T-helper 17 cell (primary cell): ENCODE measurements at places on chromosomes 3 and 15.
A peak's percentile ranks its signal among the peaks of the same experiment; 100 is the strongest.

- peak; percentile 66 for DNase-seq
These were observed at the start of gene PLXND1 for GRCh38 chr3:129606636-129607390. Gene PLXND1, minus strand, starts transcription at chr3:129606676. Its CDS starts 37 bp downstream, at chr3:129606639.

GRCh38 chr3:159861369-159861987 is 127.2 kb upstream of the IL12A start:
- no peak for DNase-seq

GRCh38 chr3:70245746-70246525 is 66.5 kb downstream of the MDFIC2 start:
- no peak for DNase-seq

- DNase-seq = no peak
These were observed 298.5 kb downstream of the IGSF11 start for GRCh38 chr3:118736107-118736506.

- no peak for DNase-seq
These were observed 299 bp downstream of the PAQR9 start for GRCh38 chr3:142963234-142963515.

DNA sequence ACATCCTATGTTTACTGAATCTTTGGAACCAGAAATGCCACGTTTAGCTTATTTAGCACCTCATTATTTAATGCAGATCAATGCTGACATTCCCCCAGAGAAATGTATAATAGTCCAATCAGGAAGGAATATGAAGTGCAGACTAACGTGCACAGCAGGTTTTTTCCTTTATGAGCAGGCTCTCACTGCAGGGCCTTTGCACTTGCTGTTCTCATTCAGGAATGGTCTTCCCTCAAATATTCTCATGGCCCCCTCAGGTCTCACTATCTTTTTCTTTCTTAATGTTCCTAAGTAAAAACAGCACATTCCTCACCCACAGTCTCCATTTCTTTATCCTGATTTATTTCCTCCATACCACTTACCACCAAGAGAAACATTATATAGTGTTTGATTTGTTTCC is 174.6 kb downstream of the FOXP1 start:
- DNase-seq = no peak

GRCh38 chr3:152076148-152076547 is 192.6 kb upstream of the MBNL1 start:
- no peak for DNase-seq

DNA sequence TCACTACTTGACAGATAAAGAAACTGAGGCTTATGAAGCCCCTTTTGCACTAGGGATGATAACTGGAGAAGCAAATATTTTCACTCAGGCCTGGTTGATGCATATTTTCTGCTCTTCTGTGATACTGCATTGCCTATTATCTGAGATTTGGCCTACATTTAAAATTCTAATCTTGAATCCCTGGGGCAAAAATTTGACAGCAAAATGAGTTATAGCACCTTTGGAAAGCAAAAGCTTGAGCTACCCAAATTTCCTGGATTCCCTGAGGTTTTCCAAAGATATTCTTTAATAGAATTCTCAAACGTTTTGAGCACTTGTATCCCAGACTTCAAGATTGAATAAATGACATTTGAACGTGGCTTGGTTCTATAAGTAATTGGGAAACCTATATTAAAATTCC is 86.1 kb downstream of the NAALADL2 start:
- DNase-seq = no peak

DNA sequence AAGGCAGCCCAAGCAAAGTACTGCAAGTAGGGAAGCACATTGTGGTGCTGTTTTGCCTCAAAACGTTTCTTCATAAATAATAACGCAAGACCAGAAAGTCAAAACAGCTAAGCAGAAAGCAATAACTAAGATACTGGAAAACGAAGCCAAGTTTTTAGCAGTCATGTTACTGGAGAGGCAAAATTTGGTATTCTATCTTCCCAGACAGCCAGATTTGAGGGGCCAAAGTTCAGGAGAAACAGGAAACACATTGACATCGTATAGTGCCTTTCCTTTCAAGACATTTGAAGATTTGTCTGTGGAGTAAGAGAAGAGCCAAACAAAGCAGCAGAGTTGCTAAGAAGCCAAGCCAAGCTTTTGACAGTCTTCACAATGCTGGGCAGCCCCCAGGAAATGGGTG is 843.6 kb upstream of the NECTIN3 start:
- DNase-seq = no peak

DNA sequence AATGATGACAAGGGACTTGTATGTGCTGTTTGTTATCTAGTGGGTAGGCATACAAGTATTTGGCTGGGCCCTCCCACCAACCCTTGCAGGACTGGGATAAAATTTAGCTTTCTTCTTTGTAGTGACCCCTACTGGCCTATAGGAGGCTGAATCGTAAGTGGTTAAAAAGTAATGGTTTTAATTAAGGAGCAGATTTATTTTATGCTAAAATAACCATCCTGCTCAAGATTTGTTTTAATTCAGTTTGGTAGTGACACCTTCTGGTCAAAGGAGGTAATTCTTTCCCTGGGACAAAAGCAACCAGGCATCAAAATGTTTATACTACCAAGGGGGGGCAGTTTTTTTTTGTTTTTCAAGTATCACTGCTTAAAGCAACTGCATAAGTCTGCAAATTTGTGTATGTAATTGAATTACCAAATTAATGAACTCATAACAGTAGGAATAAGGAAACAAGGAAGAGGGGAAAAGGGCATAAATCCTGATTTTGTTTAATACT is 70.7 kb downstream of the TOP2B start:
- no peak for DNase-seq

DNA sequence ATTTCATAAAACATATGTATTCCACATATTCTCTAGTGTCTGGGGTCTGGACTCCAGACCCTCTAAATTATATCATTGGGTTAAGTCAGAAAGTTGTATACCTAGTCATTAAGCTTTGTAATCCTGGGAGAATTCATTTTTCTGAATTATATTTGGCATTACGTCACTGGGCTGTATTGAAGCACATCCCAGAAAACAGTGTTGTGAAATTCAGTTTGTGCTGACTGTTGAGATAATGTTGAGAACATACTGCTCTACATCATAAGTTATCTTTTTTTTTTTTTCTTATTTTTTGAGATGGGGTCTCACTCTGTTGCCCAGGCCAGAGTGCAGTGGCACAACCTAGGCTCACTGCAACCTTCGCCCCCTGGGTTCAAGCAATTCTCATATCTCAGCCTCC is 153.1 kb upstream of the STT3B start:
- DNase-seq = no peak

GRCh38 chr15:93417631-93418030 is 328.6 kb upstream of the RGMA start:
- DNase-seq = no peak

- no peak for DNase-seq
These were observed 29.5 kb downstream of the ZNF662 start for GRCh38 chr3:42935472-42935871.

DNA sequence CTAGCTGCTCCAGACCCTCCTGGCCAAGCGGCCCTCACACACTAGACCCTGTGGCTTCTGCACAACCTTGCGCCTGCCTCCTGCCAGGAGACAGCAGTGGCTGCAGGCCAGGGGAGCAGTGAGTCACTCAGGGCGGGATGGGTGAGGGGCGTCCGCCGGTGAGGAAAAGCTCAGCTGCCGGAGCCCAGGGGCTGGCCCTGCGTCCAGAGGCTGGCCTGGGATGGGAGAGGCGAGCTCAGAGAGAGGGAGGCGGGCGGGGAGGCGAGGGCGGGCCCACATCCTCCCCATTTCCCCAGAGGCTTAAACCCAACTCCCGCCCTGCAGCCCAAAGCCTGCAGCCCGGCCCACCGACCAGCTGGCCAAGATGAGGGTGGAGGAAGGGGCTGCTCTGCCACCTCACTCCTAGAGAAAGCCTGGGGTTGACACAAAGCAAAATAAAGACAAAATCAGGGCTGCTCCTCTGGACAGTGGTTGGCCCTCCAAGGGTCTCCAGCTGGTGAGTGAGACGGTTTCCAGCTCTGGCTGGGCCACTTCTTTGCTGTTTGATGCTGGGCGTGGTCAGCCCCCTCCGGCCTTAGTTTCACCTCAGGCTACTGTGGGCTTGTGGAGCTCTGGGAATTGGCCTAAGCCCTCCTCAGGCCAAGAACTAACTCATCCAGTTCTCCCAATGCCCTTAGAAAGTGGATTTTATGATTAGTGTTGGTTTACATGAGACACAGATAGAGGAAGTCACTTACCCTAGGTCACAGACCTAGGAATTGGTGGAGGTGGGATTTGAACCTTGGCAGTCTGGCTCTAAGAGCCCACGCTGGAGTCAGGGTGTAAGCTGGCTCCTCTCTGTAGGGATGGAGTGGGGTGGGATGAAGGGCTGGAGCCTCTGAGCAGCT is 50.6 kb downstream of the IQSEC1 start:
- no peak for DNase-seq

DNA sequence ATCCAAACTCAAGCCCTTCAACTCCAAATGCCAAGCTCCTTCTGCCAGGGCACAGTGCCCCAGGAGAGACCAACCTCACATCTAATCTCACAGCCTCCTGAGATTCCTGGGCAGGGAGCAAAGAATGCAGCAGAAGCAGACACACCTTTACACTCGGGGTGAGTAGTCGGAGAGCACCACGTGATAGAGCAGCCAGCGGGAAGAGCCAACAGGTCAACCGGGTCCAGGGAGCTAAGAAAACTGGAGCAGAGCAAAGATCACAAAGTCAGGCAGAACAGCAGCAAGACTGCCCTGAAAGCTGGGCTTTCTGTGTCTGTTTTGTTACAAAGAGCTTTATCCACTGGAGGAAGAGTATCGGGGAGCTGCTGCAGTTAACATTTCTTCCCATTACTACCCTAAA is 4.2 kb downstream of the B3GALNT1 start:
- DNase-seq = no peak

DNA sequence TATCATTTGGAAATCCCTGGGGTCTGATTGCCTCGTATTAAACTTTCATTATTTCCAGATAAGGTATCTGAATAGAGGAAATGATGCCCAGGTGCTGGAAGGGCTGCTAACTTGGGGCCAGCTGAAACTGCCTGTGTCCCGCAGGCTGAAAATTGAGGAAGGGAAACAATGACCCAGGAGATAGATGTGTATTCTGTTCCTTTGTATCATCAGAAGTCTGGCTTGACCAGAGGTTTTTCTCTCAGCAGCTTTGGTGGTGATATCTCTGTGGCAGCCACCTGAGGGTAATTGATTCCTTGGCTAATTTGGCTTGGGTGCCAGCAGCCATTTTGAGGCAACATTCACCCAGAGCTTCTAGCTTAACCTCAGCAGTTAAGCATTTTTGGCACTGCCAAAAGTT is 90.0 kb upstream of the STT3B start:
- DNase-seq = no peak

DNA sequence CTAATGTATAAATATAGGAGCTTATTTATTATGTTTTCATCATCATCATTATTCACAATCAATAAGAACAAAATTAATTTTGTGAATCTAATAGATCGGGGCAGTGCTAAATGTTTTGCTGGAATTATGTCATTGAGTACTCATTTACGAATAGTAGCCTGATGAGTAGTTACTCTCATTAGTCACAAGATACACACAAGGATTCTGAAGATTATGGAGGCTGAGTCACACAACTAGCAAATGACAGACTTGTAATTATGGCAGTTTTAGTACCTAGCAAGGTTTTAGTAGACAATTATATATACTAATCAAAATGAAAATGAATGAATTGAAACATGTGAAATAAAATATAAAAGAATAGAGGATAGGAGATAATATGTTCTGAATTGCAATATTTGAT is 954.2 kb downstream of the CADM2 start:
- no peak for DNase-seq

GRCh38 chr3:56971816-56972215 is 88.6 kb upstream of the SPATA12 start:
- no peak for DNase-seq

DNA sequence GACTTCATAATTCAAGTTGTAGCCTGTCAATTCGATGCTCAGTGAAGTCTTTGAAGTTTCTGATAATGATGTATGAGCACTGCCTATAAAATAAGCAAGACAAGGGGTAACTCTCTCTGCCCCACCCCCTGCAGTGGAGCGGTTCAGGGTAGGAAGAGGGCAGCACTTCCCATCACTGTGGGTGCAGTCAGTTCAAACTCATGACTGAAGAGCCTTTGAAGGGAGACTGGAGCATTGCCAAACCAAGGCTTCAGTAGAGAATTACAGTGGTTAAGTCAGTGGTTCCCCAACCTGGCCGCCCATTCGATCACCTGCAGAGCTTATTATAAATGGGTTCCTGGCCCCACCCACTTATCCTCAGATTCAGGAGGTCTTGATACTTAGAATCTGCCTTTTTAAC is 190.6 kb downstream of the SHQ1 start:
- no peak for DNase-seq

GRCh38 chr3:94862703-94863102 is 799.8 kb downstream of the NSUN3 start:
- no peak for DNase-seq

DNA sequence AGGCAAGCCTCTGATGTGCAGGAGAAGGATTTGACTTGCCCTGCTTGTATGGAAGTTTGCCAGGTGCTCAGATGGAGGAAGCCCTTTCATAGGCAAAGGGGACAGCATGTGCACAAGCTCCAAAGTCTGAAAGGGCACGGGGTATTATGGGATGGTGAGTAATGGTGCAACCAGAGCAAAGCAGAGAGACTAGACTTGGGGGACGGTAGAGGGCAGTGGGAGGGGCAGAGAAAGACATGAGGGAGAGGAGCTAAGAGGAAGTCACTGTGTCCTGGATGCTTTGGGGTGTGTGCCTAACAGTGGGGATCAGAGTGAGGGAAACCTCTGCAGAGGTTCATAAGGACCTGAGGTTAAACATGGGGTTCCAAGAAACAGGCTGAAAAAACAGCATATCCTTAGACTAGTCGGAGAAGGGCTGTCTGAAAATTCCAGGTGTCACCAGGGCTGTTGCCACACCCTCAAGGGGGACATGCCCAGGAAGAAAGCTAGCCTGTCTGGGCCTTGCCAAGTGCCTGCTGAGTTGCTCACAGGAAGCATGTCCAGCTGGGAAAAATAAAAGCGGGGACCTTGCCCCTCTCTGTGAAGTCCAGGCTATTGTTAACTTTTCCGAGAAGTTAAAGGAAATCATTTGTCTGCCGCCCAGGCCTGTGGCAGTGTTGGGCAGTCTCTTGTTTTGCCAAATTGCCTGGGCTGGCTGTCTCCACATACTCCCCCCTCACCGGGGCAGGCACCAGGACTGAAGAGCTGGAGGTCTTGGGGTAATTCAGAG is 47.1 kb downstream of the HRH1 start:
- DNase-seq = no peak

GRCh38 chr3:169869484-169870220 is at the start of gene LRRC31:
Gene LRRC31, minus strand, starts transcription at chr3:169869935. Its CDS starts 128 bp downstream, at chr3:169869807.
- no peak for DNase-seq

DNA sequence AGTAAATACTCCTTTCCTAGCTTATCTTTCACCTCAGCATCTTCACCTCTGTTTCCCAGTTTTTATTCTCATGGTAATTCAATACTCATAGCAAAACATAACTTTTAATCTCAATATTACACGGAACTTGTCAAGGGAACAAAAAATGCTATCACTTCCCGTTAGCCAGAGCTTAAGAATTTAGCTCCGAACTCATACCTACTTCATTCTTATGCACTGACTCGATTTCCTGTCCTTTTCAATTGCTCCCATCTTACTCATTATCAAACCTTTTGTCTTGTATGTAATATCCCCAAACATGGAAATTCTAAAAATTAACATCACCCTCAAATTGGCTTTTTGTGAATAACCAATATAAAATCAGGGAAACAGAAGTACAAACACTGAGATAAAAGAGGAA is 28.2 kb downstream of the MYEF2 start:
- DNase-seq = no peak

GRCh38 chr3:143265501-143266070 is 146.0 kb downstream of the CHST2 start:
- no peak for DNase-seq
